Activated T-cell treated with anti-CD3 and anti-CD28 coated beads, Interleukin-2, amount 50 U/mL, for 72 hours (primary cell): ENCODE measurements at places on chromosomes 1 and 21. TPM values are rescaled to one million over a fixed set of nuclear protein-coding genes. Genes with fewer than 3 reads are reported as not detected.

DNA sequence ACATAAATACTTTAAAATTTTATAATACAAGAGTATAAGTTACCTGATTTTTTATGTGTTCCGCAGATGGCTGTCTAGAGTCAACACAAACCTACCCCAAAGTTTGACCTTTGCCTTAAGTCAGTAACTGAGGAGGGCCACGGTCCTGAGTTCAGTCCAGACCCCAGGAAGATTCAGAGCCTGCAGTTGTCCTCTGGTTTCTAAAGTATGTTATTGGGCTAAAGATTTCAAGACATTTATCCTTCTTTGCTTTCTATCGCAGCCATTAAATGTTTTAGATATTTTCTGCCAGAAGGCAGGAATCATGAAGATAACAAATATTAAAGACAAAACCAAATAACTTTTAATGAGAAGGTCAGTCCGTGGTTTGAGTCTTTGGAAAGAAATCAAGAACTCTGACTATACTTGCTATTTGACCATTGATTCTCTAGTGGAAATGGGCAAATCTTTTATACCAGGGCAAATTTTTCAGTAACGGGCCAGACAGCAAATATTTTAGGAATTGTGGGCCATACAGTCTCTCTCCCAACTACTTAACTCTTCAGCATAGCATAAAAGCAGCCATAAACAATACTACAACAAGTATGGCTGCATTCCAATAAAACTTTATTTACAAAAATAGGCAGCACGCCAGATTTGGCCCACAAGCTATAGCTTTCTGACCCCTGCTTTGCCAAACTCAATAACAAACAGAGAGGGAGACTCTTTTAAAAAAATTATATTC, 38.0 kb upstream of the HAO2 start:
- no peak for DNase-seq

- no peak for DNase-seq
These were observed 369.7 kb downstream of the PTBP2 start for GRCh38 chr1:97091263-97091662.

GRCh38 chr1:94036730-94037129, 84.2 kb downstream of the ABCA4 start:
- no peak for DNase-seq

GRCh38 chr21:26041431-26042180, 129.0 kb downstream of the APP start:
- DNase-seq: no peak

MTOR gene
- total RNA-seq: 32.6 TPM

DNA sequence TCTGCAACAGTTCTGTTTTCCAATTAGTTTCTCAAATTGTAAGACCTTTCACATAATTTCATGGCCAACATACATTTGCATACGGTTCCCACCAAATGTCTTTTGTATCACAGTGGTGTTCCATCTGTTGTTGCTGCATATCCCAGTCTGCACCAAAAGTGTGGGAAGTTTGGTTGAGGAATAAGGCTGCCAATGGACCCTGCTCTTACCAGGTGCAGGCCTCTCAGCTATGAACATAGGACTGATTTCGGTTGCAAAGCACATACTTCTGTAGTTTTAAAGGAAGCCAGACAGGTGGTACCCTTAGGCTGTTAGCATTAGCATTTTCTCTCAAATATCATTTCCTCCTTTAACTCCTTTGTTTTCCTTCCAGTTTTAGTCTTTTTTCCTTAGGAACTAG, 33.8 kb downstream of the ADGRL4 start:
- no peak for DNase-seq

DNA sequence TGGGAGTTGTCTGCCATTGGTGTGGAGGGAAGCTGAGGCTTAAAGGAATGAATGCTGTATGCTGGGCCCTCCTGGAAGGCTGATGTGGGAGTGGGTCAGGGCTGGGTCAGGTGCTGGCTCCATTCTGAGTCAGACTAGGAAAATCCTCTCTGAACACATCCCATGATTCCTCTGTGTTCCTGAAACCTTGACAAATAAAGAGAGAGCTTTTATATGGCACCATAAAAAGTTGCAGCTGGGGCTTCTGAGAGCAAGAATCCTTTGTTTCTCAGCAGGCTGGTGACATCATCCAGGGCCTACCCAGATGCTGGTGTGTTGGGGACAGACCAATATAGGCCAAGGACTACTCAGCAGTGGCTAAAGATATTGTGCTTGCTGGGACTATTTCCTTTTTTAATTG, 27.8 kb upstream of the NFASC start:
- DNase-seq: no peak

FTCD gene
- total RNA-seq: 0.74 TPM

DNA sequence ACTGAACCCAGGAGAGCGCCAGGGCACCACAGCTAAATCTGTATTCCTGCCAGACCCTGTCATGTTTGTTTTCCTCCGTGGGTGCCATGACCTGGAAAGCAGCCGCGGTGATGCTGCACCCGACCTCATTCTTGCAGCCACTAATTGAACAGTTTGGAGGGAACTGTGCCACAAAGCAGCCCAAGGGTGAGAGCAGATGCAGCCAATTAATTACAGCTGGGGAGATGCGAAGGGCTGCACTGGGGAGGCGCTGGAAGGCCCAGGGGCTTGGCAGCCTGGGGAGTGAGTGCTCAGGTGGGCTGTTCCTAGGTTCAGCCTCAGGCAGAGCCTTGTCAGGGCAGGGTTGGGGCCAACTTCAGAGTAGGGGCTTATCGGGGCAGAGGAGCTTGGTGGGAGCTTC, 158.4 kb upstream of the CD34 start:
- DNase-seq: no peak

DNA sequence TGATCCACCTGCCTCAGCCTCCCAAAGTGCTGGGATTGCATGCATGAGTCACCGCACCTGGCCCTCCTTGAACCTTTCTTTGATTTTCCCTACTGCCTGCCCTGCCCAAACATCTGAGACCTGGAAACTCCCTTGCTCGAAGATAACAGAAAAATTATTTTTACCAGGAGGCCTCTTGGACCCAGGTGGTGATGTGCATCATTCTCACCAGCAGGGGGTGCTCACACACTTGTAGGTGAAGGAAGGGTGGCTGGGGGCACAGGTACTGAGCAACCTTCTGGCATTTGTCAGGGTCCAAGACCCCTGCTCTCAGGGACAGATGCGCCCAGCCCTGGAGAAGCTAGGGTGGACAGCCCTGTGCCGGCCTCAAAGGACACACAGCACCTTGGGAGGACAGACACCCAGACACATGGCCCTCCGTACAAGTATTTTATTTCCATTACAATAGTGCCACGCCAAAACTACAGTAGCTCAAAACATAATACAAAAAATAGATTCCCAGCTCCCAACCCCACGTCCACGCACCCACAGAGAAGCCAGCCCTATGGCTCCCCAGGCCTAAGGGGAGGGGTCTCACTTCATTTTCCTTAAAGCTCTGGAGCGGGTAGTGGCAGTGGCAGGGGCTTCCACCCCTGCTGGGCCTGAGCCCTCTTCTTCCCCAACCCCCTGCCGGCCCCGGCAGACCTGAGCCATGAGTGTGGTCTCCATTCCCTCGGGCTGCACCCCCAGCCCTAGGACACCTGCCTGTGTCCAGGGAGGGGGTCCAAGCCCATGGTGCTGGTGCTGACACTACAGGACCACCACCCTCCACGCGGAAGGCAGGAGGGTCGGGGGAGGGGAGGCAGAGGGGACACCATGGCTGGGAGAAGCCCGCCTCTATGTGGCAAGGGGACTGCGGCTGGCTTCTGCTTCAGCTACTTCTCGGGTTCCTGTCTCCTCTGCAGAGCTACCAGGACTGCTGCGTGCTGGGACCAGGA, 40.4 kb upstream of the EIF4G3 start:
- DNase-seq: peak; percentile 75

TCEA3 gene
- 4.7 TPM for total RNA-seq

ARHGEF16 gene
- 0.14 TPM for total RNA-seq

DNA sequence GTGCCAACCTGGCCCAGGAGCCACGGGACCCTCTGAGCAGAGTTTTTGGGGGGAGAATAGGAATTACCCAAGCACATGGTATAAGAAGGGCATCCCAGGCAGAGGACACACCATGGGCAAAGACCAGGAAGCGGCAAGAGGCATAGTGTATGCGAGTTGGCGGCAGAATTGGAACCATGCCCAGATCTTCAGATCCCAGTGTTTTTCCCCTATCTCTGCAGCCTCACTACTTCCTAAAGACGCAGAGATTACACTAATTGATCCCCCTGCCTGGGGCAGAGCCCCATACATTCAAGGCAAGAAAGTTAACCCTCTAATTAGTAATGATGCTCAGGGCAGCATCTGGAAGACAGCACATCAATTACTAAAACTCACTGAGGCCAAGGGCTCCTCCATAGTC, 48.2 kb downstream of the SYT2 start:
- DNase-seq: no peak

- DNase-seq: no peak
These were observed 72.6 kb upstream of the CSF1 start for GRCh38 chr1:109837852-109838570.

DNA sequence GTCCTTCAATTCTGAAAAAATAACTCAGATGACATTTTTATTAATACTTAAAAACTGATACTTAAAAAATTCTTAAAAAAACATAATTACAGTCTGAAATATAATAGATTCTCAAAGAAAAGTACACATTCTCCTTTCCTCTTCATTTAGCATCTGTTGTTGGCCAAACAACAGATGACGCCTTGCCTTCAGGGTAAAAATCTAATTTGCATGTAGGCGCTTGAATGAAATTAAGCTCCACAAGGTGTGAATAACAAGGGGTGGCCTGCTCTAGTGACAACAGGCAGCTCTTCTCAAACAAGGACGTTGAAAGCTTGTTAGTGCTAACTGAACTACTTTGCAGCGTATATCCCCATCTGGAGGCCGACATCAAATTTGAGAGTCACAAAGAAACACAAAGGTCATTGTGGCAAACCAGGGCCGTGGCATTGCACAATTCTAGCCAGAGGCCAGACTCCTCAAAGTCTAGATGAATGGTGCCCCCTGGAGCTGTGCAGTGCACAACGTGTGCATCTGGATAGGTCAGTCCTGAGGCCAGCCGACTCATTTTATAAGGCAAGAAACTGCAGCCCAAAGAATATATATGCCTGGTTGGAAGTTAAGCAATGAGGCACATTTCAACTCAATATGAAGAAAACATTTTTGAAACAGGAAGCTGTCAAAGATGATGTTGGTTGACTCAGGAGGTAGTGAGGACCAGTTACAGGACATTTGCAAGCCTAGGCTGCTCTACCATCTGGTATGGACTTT, 459.2 kb upstream of the RUNX1 start:
- peak; percentile 13 for DNase-seq

KRTAP19-3 gene
- not detected for total RNA-seq

DNA sequence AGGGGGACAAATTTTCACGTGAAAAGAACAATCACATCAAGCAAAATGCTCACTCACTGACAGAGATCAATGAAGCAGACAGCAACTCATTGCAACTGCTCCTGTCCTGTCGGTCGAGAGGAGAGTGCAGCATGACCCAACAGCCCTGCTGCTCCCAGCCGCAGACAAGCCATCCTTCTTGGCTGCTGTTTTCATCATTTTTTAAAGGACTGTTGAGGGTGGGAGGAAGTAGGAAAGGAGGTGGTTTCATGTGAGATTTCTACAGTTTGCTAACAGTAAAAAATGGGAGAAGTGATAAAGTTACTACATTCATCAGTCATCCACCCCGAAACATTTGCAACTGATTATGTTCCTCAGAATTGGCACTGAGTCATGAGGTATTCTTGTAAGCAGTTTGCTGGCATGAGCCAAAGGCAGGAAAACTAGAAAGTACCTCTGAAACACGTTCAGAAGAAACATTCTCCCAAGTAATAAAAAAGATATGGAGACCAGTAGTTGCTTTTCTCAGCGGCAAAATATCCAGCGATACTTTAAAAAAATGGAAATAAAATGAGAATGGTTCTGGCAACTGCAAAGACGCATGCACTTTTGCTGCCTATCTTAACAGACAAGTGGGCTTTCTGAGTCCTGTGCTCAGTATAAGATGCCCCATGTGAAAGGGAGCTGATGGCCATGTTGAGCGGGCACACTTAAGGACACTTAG, 72.0 kb upstream of the CLDN14 start:
- DNase-seq: no peak

CELA2B gene
- total RNA-seq: not detected

DNA sequence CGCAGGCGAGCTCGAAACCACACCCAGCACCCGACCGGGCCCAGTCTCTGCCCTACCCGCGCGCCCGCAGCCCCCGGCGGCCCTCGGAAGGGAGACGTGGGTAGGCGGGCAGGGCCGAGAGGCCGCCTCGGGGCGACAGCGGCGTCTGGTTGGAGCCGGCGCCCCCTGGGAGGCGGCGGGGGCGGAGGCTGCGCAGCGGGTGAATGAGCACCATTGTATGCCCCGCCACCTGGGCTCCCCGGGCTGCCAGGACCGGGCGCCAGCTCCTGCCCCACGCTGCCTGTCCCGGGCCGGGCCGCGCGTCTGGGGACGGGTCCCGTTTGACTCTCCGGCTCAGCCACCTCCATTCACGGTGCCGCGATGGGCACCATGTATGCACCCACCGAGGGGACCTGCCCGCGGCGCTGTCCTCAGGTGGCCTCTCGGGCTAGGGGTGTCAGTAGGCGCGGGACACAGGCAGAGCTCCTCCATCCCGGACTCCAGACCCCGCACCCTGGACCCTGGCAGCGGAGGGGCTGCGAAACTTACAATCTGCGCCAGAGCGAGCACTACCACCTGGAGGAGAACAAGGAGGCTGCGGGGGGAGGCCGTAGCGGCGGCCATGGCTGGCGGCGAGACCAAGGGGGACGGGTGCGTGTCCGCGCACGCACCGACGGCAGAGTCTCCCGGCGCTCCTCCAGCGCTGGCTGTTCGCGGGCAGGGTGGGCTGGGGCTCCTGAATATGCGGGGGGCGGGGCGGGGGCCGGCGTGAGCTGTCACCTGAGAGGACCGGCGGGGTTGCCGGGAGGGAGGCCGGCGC, at the start of gene COL9A2:
COL9A2 (minus strand) TSS at position 692 of the 799 bp plus-strand sequence; CDS start at position 603, 89 bp downstream.
- DNase-seq: peak; percentile 80

DYNLT5 gene
- not detected for total RNA-seq

GOLT1A gene
- total RNA-seq: 0.76 TPM

USF1 gene
- total RNA-seq: 57.5 TPM

PGBD5 gene
- not detected for total RNA-seq

- DNase-seq: no peak
These were observed 1.3 kb downstream of the NEK7 start for GRCh38 chr1:198157847-198158725.

- DNase-seq: no peak
These were observed 113.1 kb downstream of the OLFML2B start for GRCh38 chr1:161910604-161911003.

- no peak for DNase-seq
These were observed 464 bp downstream of the COL11A1 start for GRCh38 chr1:103107741-103108375.

- peak; percentile 48 for DNase-seq
These were observed 28.5 kb downstream of the CNIH3 start for GRCh38 chr1:224644553-224645154.

- no peak for DNase-seq
These were observed 10.8 kb upstream of the PLEKHG5 start for GRCh38 chr1:6502000-6502891.
